T-helper 2 cell treated with Interferon-gamma antibody and Interleukin-4, amounts not matched to agents 5 μg/mL and 100 μg/mL, for 36 hours (primary cell): ENCODE measurements at places on chromosomes 5 and 9.
A peak's percentile ranks its signal among the peaks of the same experiment; 100 is the strongest.

DNA sequence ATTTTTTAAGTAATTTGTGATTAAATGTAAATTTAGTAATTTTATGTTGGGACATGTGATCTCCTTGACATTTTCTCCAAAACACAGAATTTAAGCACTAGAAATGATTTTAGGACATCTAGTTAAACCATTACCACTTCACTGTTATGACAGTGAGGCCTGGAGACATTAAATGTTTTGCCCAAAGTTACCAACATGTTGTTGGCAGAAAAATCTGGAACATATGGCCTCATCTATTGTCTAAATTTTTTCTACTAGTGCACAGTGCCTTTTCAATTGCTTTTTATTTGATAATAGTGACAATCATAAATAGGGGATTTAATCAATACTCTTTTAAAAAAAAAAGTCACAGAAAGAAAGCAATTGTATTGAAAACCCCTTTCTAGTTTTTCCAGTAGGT lies 45.6 kb downstream of the PIK3R1 start:
- DNase-seq: no peak

- no peak for DNase-seq
Measured at GRCh38 chr5:156587012-156587411, 260.0 kb downstream of the SGCD start.

DNA sequence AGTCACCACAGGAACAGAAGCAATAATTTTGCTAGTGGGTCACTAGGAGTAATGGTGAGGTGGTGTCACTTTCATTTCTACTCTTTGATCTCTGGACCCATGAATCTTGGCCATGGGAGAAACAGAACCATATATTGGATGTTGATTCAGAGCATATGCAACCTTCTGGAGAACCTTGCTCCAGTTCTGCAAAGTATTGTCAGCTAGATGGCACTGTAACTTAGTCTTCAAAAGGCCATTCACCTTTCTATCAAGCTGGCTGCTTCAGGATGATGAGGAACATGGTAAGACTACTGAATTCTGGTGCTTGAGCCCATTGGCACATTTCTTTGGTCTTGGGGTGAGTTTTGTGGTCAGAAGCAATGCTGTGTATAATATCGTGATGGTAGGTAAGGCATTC lies 129.1 kb upstream of the FBN2 start:
- no peak for DNase-seq

- no peak for DNase-seq
Measured at GRCh38 chr9:7178729-7179128, 421.0 kb downstream of the KDM4C start.

DNA sequence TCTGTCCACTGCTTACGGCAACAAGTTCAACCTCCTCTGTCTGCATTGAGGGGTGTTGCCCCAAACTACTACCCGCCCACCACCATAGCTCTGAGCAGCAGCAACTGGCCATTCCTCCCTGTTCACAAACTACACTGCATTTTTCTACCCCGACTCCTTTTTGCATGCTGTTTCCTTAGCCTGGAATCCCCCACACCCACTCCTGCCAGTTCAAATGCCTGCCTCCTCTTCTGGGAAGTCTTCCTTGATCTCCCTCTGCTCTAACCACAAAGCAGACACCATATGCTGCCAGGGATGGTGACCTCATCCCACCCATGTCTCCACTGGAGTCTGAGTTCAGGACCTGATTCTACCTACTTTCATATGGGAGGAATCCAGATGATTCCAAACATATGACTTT lies 13.3 kb downstream of the ALDH1B1 start:
- no peak for DNase-seq

DNA sequence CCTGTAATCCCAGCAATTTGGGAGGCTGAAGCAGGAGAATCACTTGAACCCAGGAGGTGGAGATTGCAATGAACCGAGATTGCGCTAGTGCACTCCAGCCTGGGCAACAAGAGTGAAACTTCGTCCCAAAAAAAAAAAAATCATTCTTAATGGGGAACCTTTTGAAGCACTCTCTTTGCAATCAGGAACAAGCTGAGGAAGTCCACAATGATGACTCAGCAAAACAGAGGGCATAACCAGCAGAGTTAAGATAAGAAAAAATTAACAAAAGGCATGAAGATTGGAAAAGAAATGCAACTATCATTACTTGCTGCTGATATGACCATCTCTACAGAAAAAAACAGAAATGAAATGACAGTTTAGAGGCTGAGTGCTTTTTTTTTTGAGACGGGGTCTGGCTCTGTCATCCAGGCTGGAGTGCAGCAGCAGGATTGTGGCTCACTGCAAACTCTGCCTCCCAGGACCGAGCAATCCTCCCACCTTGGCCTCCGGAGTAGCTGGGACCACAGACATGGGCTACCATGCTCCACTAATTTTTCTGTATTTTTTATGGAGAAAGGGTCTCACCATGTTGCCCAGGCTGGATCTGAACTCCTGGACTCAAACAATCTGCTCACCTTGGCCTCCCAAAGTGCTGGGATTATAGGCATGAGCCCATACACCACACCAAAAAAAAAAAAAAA lies 88.0 kb downstream of the FNBP1 start:
- no peak for DNase-seq

DNA sequence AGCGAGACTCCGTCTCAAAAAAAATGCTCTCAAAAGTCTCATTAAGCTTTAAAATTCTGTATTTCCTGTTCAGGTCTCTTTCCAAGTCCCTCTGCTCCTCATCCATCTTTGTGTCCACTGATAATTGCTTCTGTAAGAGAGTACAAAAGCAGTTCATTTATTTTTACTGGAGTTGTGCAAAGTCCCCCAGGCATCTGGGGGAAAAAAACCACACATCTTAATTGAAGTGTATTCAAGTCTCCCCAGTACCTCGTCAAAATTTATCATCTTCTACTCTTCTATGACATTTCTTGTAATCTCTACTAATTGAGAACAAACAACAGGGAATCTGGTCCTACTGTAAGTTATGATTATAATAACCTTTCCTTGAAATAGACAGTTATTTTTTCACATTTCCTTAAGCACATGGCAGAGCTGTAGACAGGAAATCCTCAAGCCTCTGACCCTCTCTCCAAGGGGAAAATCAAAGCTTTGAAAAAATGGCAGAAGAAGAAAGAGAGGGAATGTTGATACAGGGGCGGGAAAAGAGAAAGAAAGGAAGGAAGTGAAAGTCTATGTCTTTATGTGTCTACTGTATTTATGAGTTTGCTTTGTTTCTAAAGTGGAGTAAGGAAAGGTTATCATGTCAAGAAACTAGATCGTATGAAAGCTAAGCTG lies 51.5 kb downstream of the RAI14 start:
- no peak for DNase-seq

- no peak for DNase-seq
Measured at GRCh38 chr9:80522465-80522864, 950.7 kb downstream of the TLE4 start.

DNA sequence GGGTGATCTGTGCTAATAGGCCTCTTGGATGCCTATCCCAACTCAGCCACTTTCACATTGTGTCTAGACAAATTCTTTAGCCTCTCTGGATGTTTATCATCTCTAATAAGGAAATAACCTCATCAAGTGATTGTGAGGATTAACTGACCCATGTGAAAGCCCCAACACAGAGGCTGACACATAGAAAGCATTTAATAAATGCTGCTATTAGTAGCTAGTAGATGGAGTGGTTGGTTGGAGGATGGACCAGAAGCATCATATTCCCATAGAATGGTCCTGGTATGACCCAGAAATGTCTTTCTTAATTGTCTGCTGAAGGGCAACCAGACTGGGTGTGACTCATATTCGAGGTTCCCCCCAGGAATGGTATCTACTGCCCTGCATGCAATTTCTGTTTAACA lies 124.4 kb downstream of the PIK3R1 start:
- DNase-seq: no peak

- peak; percentile 37 for DNase-seq
Measured at GRCh38 chr9:69809304-69809863, 11.2 kb upstream of the CFAP95 start.

DNA sequence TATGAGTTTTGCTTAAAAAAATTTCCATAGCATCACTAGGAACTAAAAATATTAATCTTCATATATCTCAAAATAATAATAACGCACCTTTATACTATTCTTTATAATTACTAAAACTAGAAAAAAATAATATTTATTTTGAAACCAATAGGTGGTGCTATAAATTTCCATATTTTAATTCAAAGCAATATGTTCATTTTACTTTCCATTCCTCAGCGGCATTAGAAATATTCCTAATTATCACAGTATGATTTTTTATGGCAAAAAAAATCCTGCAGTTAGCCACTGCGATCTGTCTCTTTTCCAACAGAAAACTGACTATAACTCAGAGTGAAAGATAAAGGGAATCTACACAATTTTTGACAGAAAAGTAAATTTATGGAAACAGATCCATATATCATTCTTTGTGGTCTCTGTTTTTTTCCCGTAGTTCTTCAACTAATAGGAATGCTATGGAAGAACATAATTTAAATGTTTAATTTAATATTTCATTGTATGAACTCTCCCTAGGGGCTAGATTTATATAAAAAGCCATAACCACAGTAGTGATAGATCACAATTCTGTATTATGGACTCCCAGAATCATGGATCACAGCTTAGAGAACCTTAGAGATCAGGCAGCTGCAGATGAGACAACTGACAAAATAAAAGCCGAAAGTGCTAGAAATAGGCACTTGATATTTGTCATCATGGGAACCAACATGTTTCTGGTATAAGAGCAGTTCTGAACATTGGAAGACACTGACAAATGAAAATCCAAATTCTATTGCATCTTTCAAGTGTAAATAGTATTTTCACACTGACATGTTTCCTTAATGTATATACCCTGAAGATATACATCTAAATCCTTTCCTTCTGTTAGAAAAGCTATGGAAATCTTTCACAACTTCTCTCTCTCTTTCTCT lies 167.7 kb upstream of the MPDZ start:
- DNase-seq: no peak

DNA sequence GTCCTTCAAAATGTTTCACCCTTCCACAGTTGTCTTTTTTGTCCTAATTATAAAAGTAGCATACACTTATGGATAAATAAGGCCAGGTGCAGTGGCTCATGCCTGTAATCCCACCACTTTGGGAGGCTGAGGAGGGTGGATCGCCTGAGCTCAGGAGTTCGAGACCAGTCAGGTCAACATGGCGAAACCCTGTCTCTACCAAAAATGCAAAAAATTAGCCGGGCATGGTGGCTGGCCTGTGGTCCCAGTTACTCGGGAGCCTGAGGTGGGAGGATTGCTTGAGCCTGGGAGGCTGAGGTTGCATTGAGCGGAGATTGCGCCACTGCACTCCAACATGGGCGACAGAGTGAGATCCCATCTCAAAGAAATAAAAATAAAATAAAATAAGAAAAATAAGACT lies 1.6 kb downstream of the C5orf52 start:
- DNase-seq: no peak

- DNase-seq: no peak
Measured at GRCh38 chr5:172830876-172831662, 3.0 kb upstream of the ERGIC1 start.

DNA sequence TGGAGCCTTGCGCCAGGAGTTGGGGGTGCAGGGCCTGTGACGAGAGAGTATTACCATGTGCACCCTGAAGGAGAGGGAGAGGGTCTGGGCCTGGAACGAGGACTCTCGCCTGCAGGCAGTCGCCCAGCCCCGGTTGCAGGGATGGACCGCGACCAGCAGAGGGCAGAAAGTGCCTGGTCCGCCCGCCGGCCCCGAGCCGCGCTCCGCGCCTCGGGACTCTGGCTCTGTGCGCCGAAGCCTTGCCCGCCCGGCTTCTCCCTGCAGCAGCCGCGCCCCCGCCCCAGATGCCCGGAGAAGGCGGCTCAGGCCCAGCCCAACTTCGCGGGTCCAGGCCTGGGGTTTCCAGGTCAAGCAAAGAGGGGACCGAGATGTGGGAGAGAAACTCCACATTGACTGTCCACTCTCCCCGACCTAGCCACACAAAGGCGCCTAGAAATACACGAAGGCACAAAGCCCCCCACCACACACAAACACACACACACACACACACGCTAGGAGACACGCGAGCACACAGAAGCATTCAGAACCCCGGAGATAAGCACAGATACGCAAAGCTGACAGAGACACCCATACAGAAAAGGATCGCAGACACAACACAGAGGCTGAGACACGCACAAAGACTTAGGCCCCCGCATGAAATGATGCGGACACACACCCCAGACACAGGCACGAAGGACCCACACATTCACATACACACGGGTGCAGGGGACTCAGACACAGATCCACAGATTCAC lies 2.0 kb upstream of the LMX1B start:
- DNase-seq: peak; percentile 59

GRCh38 chr9:98365227-98365669 lies 109.8 kb upstream of the TBC1D2 start:
- no peak for DNase-seq
